A549 treated with Mapracorat at 1 μM for 4 hours (cell line): ENCODE measurements at places on chromosomes 7 and 10. TPM values are rescaled to one million over a fixed set of nuclear protein-coding genes. Genes with fewer than 3 reads are reported as not detected.

HOGA1 gene
- 1.6 to 2.6 TPM (median 1.8 TPM) in 5 replicates for total RNA-seq

NUDT13 gene
- total RNA-seq = 2.2 to 4.0 TPM (median 3.3 TPM) in 5 replicates

MARCHF5 gene
- total RNA-seq = 28.9 to 39.0 TPM (median 35.5 TPM) in 5 replicates

DENND11 gene
- 4.7 to 6.2 TPM (median 5.9 TPM) in 5 replicates for total RNA-seq

ITIH5 gene
- total RNA-seq = 0.03 to 0.12 TPM (median 0.10 TPM) in 5 replicates

NKX6-2 gene
- total RNA-seq = 0.15 to 0.56 TPM (median 0.44 TPM) in 5 replicates

HMX3 gene
- total RNA-seq = not detected in 5 replicates

HECW1 gene
- 11.6 to 17.2 TPM (median 15.1 TPM) in 5 replicates for total RNA-seq

PLAC9 gene
- 0.24 TPM in 1 of 5 replicates, not detected in the others for total RNA-seq

NFE2L3 gene
- total RNA-seq = 7.3 to 9.5 TPM (median 7.8 TPM) in 5 replicates

C7orf25 gene
- total RNA-seq = 1.1 to 2.8 TPM (median 2.0 TPM) in 5 replicates

SSC4D gene
- 0.73 to 1.5 TPM (median 0.89 TPM) in 5 replicates for total RNA-seq

GATA3 gene
- total RNA-seq = 4.1 to 6.4 TPM (median 4.2 TPM) in 5 replicates

TMEM270 gene
- 0.16 to 0.40 TPM (median 0.22 TPM) in 3 of 5 replicates, not detected in the others for total RNA-seq

SPDYE3 gene
- not detected in 5 replicates for total RNA-seq

TMEM72 gene
- not detected in 5 replicates for total RNA-seq

AP3M1 gene
- total RNA-seq = 26.7 to 32.5 TPM (median 30.3 TPM) in 5 replicates

BCAP29 gene
- total RNA-seq = 33.0 to 39.8 TPM (median 38.4 TPM) in 5 replicates

RGR gene
- total RNA-seq = not detected in 5 replicates

PDE6C gene
- total RNA-seq = not detected in 5 replicates

MTURN gene
- 5.1 to 6.9 TPM (median 6.5 TPM) in 5 replicates for total RNA-seq

GPR15LG gene
- total RNA-seq = not detected in 5 replicates
